ENCODE measurements at places on chromosomes 11 and 22.

GRCh38 chr11:77560605-77561004 lies 29.1 kb upstream of the AQP11 start:
- DNase-seq, result no peak

- no peak for DNase-seq
Measured at GRCh38 chr11:30565027-30565426, 21.1 kb downstream of the MPPED2 start.

DNA sequence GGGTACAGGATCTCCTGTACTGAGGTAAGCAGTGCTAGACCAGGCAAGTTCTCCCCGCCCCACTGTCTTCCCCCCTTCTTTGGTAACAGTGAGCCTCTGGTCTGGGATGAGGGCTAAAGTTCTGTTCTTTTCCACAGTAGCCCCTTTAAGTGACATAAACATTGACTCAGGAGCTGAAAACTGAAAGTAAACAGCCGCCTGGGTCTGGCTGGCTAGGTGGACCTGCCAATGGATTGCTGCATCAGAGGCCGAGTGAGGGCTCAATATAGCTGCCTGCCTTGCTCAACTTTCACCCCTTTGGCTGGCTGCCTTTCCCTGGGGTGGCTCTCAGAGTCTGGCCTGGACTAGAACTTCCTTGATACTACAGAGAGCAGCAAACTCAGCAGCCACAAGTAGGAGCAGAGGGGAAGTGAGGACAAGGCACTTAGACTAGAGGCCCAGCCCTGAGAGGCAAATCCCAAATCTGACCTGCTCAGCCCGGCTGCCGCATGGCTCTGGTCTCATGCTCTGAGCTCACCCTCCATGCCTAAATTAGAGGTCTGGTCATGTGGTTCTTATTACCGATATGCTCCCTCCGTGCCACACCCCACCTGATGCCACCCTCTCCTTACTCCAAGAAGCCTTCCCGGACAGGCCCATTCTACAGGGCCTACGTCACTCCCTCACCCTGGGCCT lies 9.6 kb upstream of the UCP3 start:
- no peak for DNase-seq

DNA sequence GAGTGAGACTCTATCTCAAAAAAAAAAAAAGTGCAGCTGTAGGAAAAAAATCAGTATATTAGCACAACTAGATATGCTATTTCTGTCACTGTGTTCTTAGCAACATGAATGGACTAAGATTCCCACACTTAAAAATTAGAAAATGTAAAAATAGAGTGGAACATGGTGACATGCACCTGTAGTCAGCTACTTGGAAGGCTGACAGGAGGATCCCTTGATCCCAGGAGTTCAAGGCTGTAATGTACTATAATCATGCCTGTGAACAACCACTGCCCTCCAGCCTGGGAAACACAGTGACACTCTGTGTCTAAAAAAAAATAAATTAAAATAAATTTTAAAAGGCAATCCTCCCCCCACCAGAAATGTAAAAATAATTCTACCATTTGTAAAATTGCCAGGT lies 29.8 kb downstream of the PICALM start:
- no peak for DNase-seq

GRCh38 chr11:66275396-66275795 lies 2.6 kb upstream of the CNIH2 start:
- DNase-seq, result no peak

GRCh38 chr11:73280626-73281025 lies 8.5 kb downstream of the P2RY6 start:
- DNase-seq, result no peak
